ENCODE measurements at places on chromosomes 6 and 20.

DNA sequence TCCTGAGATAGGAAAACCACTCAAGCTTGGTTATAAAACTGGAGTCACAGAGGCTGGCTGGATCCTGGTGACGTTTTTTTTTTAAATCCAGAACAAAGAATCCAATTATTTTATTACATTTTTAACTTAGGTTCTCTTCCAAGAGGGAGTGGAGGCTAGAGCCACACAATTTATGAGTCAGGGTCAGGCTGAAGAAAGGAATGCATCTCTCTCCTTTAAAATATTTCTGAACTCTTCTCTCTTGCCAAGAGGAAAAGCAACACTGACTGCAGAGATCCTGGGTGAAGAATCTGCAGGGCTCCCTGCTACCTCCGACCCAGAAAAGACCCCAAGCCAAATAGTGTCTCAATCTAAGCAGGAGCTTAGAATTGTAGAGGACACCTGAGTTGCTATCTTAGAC lies 88.5 kb upstream of the SSTR4 start:
- DNase-seq = no peak

GRCh38 chr20:8062756-8063155 lies 43.2 kb upstream of the TMX4 start:
- DNase-seq = no peak

DNA sequence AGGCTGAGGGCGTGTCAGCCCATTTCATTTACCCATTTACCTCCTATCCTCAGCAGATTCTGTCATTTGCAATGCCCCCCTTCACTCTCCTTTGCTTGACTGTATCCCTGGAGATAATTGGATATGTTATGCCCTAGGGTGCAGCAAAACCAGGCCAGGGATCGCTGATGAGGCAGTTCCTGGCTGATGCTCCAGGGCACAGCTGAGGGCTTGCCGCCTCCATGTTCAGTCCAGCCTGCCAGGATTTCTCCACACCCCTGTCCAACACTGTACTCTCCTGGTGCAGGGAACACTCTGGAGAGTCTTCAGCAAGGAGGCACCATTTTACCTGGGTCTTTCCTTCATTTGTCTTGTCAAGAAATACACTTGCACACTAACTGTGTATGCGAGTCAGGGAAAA lies 532.1 kb upstream of the CHD6 start:
- DNase-seq = no peak

- no peak for DNase-seq
Measured at GRCh38 chr6:4287372-4287771, 152.0 kb upstream of the ECI2 start.

GRCh38 chr6:101125380-101125971 lies 244.3 kb upstream of the ASCC3 start:
- DNase-seq = no peak

- DNase-seq = no peak
Measured at GRCh38 chr20:58028123-58028522, 200.3 kb downstream of the ANKRD60 start.

GRCh38 chr6:29941471-29941870 lies 861 bp upstream of the HLA-A start:
- no peak for DNase-seq

DNA sequence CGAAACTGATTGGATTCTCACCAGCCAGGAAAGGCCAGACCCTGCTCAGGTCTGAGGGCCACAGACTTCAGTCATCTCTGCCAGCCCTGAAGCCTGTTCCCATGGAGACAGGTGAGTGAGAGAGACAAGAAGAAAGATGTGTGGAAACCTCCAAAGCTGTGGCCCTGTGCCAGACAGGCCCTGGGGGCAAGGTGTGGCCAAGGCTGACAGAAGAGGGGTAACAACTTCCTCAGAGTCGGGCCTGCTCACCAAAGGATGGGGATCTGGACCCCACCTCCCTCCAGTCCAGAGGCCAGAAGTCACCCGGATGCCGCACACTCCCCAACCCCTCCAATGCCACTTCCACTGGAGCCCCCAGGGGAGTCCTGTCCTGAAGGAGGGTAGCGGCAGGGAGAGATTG lies 73.6 kb downstream of the MDGA1 start:
- DNase-seq = no peak

- DNase-seq = no peak
Measured at GRCh38 chr20:48142516-48142773, 357.2 kb upstream of the SULF2 start.

GRCh38 chr6:139801571-139802321 lies 427.3 kb upstream of the CITED2 start:
- DNase-seq = no peak

- no peak for DNase-seq
Measured at GRCh38 chr6:44269921-44270525, at the start of gene TMEM151B. TMEM151B (plus strand) TSS chr6:44270450; CDS start chr6:44270743, 293 bp downstream.

GRCh38 chr6:13355999-13356785 lies 27.9 kb upstream of the TBC1D7 start:
- peak; percentile 64 for DNase-seq

- DNase-seq = no peak
Measured at GRCh38 chr20:22604815-22605214, 20.4 kb upstream of the FOXA2 start.

DNA sequence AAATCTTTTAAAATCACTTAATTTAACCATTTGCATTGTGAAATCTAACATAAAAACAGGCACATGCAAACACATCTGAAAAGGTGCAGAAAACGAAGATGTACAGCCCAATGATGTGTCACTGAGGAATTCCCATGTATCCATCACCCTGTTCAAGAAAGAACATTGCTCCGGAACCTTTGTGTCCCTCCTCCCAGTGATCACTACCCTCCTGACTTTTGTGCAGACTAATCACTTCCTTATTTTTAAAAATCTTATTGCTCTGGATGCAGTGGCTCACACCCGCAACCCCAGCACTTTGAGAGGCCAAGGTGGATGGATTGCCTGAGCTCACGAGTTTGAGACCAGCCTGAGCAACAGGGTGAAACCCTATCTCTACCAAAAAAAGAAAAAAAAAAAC lies 14.6 kb downstream of the GINS1 start:
- no peak for DNase-seq

DNA sequence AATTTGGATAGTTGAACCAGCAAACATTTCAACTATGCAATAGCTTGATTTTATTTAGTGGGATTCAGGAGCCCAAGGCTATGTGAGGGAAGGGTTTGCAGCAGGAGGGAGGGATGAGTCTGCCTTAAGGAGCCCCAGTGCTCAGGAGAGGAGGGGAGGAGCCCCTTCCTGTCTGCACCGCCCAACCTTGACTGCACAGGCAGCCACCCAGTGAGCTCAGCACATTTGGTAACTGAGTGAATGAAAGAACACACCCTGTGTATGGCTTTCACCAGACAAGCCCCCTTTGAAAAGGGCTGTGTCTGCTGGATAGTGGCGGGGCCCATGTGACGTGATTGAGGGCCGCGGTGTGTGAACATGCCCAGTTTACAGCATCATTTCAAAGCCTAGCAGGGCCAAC lies 17.0 kb downstream of the DACT2 start:
- DNase-seq = no peak

DNA sequence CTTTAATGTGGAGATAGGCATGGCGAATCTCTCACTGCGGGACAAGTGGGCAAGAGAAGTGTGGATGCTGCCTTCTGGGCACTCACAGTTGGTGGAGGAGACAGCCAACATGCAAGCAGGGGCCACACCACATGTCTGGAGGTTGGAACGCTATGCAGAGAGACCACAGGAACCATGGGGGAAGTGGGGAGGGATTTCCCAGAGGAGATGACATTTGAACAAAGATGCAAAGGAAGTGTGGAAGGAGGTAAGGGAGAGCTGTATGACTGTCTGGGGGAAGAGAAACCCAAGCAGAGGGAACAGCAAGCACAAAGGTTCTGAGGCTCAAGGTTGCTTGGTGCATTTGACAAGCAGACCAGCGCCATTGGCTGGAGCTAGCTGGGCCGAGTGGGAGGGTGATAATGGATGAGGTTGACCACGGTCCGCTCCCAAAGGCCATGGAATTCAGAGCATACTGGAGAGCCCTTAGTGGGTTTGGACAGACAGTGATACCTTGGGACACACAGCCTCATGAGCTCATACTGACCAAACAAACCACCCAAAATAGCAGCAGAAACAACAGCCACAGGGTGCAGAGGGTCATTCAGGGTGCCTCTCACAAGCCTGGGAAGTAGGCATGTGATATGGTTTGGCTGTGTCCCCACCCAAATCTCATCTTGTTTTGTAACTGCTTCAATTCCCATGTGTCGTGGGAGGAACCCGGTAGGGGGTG lies 7.6 kb upstream of the FAM110A start:
- no peak for DNase-seq

DNA sequence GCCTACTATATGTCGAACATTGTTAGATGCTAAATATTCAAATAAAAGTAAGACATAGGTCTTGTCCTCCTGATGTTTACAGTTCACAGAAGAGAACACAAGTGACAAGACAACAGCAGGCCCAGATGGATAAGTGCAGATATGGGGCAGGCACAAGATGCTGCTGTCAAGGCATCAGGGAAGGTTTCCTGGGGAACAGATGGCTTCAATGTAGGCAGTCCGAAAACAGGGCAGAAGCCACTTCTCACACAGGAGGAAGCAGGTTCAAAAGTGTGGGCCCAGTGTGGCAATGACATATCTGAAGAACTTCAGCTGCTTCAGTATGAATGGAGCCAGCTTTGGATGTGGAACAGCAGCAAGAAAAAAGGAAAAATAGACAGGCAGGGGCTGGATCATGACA lies 32.5 kb downstream of the HLA-DPB1 start:
- DNase-seq = no peak

- no peak for DNase-seq
Measured at GRCh38 chr6:47865206-47865605, 83.4 kb downstream of the OPN5 start.

GRCh38 chr6:24940311-24940917 lies 4.7 kb upstream of the RIPOR2 start:
- DNase-seq = no peak

- no peak for DNase-seq
Measured at GRCh38 chr6:88763160-88763559, 200.3 kb downstream of the RNGTT start.

DNA sequence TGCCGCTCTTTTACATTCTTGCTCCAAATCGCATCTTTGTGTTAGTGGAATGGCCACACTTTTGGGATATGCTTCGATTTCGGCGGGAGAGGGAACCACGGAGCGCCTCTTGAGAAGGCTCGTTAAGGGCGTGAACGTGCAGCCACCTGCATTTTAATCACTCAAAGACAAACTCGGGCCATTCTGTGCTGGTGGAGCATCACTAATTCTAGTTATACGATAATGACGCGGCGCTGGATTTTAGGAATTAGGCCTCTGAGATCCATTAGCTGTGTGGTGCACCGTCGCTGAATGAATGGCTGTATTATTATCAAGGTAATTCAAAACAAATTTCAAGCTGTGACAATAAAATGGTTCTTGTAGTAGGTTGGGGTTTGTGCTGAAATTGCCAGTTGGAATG lies 305.6 kb downstream of the CDH4 start:
- DNase-seq = no peak

- no peak for DNase-seq
Measured at GRCh38 chr20:58277578-58278472, 31.7 kb upstream of the RAB22A start.

DNA sequence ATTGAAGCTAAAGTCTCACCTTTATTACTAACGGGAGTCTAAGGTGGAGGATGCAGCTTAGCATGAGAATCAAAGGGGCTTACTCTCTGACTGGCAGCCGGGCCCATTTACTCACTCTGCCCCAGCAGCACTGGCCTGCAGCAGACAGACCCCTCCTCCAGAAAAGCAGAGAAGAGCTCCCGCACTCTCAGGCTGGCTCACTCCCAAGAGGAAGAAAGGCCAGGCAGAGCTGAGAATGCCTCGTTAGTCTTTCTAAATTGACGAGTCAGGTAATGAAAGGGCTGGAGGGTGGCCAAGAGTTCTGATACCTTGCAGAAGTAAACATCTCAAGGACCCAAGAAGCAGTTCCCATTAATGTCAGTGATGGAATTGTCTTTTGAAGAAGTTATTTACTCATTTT lies 44.5 kb upstream of the IL20RA start:
- DNase-seq = no peak

DNA sequence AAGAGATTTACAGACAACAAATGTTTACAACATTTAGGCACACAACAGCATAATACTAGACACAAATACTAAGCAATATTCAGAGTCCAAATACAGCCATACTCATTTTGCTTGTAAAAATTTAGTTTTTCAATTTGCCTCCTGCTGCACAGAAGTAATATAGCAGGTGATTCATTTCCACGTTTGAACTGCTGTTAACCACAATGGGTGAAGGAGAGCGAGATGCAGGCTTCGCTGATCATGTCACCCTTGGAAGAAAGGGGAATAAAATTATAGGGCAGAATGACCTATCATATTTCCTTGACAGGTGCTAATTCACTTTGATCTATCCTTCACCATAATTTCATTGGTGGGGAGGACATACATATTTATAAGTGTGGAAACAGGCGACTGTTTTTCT lies 643.8 kb upstream of the AGPAT4 start:
- DNase-seq = no peak

DNA sequence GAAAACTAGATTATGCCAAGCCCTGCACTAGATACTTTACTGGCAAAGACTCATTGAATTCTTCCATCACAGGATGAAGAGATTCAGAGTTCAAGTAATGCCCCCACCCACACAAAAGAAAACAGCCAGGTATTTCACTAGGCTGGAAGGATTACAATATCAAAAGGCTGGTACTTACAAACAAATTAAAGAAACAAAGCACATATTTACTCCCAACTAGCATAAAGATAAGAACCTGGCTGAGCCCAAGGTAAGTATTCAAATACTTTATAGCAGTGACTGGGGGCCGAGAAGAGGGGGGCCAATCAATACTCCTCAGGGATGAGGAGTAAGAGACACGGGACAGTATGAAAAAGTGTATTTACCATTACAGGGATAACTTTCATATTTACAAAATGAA lies 3.7 kb downstream of the ACOT8 start:
- no peak for DNase-seq

All from GM18507 (cell line).